CD8-positive, alpha-beta memory T cell (primary cell): ENCODE measurements at places on chromosomes 7 and 10. TPM values are rescaled to one million over a fixed set of nuclear protein-coding genes. Genes with fewer than 3 reads are reported as not detected.

- H3K4me1 ChIP-seq = no peaks in the 10 kb centered on the region
- no peaks in the 10 kb centered on the region for H3K27me3 ChIP-seq
- peak; percentile 54 for DNase-seq
- no peaks in the 10 kb centered on the region for H3K36me3 ChIP-seq
- no peak overlapping the region for H3K4me3 ChIP-seq
- no peak overlapping the region for H3K27ac ChIP-seq
These were observed 39.7 kb upstream of the TNKS2 start for GRCh38 chr10:91758303-91759146.

DNA sequence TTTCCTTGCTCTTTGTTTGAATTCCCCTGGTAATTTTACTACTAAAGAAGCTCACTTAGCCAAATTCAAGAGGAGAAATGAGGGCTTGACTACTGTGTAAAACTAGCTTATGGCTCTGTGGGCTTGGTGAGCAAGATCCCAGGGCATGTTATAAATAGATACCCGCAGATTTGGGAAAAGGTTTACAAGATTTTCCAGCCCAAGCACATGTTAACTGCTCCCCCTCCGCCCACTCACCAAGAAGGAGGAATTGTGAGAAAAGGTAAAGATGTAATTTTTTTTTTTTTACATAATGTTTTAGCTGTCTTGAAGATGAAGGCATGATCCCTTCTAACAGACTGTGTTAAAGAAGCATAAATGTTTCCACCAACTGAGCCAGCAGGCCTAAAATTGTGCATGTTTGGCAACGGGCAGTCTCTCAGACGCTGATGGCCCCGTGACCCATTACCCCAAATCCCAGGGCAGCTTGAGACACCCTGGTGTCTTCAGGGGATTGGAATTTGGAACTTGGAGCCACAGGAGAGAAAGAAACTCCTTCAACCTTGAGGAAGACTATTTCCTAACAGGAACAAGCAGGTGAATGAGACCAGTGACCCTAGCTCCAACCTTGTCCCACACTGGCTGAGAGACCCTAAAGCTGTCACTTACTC is 429.8 kb upstream of the CELF2 start:
- no peak overlapping the region for H3K27ac ChIP-seq
- no peaks in the 10 kb centered on the region for H3K27me3 ChIP-seq
- no peak overlapping the region for H3K4me3 ChIP-seq
- no peak for DNase-seq

DNA sequence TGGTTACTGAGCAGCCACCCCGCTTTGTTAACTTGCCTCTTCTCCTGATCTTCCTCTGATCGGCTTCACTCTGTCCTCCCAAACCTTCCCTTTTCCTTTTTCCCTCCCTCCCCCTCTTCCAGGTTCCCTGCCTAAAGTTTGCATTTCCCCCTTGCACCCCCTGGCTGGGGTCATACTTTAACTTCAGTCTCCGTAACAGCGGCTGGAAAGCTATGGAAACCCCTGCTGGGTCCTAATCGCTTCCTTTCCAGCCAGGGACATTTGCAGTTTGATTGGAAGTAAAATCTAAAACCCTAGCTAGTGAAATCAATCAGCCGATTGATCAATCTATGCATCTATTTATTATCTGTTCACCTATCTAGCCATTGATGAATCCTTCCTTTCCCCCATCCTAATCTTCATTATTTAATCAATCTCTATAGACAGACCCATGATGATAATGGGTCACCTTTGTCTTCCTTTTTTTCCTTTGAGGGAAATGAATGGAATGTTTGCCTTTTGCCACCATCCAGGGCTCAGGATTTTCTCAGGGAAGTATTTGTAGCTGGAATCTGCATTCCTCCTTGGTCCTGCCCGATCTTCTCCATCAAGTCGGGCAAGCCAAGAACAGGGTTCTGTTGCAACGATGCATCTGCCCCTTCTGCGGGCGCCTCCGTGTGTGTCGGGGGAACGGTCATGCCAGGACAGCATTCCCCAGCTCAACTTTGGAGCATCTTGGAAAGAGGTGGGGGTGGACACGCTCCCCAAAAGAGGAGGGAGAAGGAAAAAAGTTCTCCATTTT is 8.8 kb downstream of the GATA3 start:
- no peak for DNase-seq
- no peaks in the 10 kb centered on the region for H3K27me3 ChIP-seq
- H3K27ac ChIP-seq = no peak overlapping the region
- H3K4me1 ChIP-seq = peaks cover 85% of the 10 kb centered on the region
- peaks cover 42% of the 10 kb centered on the region for H3K36me3 ChIP-seq

DNA sequence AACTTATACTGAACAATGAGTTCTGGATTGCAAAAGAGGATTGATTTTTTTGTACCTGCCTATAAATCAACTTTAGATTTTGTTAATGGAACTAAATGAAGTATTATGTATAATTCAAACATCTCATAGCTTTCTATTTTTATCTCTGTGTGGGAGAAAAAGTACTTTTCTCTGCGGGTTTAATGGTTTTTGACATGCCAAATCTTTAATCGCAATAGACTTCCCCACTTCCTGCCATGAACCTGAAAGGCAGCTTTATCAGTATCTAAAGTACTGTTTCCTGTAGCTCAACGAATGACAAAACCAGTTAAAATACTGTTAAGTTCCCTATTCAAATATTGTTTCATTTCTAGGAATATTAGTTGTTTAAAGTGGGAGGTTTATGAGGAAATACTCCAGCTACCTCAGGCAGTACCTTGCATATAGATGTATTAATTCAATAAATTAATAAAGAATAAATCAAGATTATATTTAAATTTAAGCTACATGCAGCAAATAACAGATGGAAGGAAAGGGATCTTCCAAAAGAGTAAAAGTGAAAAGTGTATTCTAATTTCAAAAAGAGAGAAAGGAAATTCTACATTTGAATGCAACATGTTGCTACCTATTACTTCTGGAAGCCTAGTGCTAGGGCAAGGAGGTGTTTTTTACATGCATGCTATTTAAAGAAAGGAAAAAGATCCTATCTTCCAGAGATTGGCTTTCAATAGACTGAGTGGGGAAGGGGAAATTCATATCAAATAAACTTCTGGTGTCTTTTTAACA is 75.9 kb downstream of the SVOPL start:
- H3K27me3 ChIP-seq = no peaks in the 10 kb centered on the region
- DNase-seq = peak; percentile 51
- peaks cover 29% of the 10 kb centered on the region for H3K4me1 ChIP-seq

DNA sequence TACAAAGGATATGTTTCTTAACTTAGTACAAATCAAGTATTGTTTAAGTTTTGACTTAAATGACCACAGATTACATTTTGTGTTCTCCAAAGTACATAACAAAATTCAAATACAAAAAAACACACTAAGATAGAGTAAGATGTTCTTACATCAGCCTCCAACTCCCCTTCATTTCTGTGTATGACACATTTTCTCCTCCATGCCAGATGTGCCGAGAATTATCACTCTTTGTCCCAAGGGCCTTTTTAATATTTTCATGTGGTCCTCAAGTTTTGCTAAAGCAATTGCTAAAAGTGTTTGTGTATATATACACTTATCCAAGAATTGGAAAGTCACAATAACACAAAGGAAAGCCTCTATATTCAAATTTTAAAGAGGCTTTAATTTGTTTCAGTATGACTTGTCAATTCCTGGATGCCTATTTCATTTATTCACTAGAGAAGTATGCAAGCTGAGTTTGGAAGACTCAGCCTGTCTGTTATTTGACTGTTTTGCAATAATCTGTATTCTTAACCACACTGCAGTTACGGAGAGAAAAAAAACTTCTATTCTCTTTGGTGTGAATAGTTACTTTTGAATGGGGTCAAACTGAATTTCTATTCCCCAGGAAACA is 586.4 kb upstream of the SEMA3D start:
- H3K36me3 ChIP-seq = no peaks in the 10 kb centered on the region
- no peak overlapping the region for H3K27ac ChIP-seq
- no peaks in the 10 kb centered on the region for H3K4me1 ChIP-seq
- no peak overlapping the region for H3K4me3 ChIP-seq
- H3K27me3 ChIP-seq = no peaks in the 10 kb centered on the region

GRCh38 chr7:71661671-71662224 is 529.8 kb downstream of the GALNT17 start:
- no peak for DNase-seq
- H3K36me3 ChIP-seq = no peaks in the 10 kb centered on the region
- H3K4me3 ChIP-seq = no peak overlapping the region
- no peak overlapping the region for H3K27ac ChIP-seq
- H3K27me3 ChIP-seq = no peaks in the 10 kb centered on the region

Gene PRXL2A
- 8.1 TPM for total RNA-seq

DNA sequence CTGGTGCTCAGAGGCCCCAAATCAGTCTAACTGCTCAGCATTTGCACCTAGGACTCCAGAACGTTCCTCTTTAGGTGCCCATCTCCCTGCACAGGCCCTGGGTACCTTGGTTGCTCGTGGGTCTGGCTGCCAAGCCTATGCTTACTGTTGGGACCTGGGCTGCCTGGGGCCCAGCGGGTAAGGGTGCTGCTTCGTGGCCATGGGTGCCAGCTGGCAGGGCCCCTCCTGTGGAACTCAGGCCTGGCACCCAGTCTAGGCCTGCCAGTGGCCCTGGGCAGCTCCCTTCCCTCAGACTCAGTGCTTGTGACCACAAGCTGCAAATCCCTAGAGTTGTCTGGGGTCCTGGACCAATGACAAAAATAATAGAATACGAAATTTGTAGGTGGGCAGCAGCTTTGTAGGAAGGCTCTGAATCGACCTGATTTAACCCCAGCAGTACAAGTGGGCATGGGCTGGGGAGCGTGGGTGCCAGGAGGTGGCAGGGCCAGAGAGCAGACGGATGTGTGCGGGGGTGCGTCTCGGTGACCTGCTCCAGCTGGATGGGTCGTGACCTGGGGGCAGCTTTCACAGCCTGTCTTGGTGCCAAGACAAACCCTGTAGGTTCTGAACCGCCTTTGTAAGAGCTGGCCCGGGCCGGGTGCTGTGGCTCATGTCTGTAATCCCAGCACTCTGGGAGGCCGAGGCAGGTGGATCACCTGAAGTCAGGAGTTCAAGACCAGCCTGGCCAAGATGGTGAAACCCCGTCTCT is 69.7 kb downstream of the MKI67 start:
- no peak overlapping the region for H3K4me3 ChIP-seq
- peaks cover 30% of the 10 kb centered on the region for H3K36me3 ChIP-seq
- no peaks in the 10 kb centered on the region for H3K27me3 ChIP-seq
- no peak overlapping the region for H3K27ac ChIP-seq

GRCh38 chr7:137269240-137269639 is 74.3 kb downstream of the PTN start:
- no peaks in the 10 kb centered on the region for H3K4me1 ChIP-seq
- no peaks in the 10 kb centered on the region for H3K36me3 ChIP-seq
- DNase-seq = no peak
- no peaks in the 10 kb centered on the region for H3K27me3 ChIP-seq
- no peak overlapping the region for H3K4me3 ChIP-seq

GRCh38 chr10:52609626-52610240 is 162.9 kb downstream of the MBL2 start:
- no peaks in the 10 kb centered on the region for H3K36me3 ChIP-seq
- no peaks in the 10 kb centered on the region for H3K27me3 ChIP-seq
- no peaks in the 10 kb centered on the region for H3K4me1 ChIP-seq
- DNase-seq = no peak
- no peak overlapping the region for H3K4me3 ChIP-seq
- H3K27ac ChIP-seq = no peak overlapping the region

DNA sequence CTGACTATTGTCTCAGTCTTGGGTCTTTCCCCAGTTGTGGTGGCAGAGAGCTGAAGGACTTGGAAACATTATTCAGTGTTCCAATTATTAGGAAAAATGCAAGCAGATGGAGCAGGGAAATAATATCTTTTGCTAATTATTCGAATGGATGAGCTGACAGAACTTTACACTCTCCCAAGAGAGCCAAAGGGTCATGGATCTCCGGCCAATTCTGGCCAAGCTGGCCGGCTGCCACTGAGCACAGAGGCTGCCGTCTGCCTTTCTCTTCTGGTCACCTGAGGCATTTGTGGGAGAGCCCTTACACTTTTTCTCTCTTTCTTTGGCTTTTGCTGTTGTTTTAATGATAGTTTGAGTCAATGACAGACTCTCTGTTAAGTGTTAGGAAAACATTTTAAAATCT is 22.2 kb upstream of the CNTNAP2 start:
- H3K4me3 ChIP-seq = no peak overlapping the region
- H3K4me1 ChIP-seq = no peaks in the 10 kb centered on the region

- DNase-seq = no peak
- no peaks in the 10 kb centered on the region for H3K36me3 ChIP-seq
- H3K27ac ChIP-seq = peak overlapping the region; percentile 96
- H3K27me3 ChIP-seq = no peaks in the 10 kb centered on the region
- peaks cover 54% of the 10 kb centered on the region for H3K4me1 ChIP-seq
These were observed 563 bp downstream of the STAM start for GRCh38 chr10:17644485-17644943.

DNA sequence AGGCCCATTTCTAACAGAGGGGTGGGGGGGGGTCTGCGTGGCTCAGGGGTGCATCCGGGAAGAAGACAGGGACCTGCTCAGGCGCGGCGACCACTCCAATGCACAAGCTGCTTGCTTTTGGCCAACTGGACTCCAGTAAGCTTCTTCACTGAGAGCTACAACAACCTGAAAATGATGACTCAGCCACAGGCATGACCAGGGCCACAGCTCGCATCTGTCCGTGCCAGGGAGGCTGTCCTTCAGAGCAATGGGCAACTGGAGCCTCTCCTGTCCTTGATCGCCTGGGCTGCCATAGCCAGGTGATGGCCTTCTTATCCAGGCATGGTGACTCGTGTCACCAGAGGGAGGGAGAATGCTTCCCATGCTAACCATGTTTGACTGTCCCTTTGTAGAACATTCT is 81.6 kb upstream of the RNF32 start:
- no peaks in the 10 kb centered on the region for H3K36me3 ChIP-seq
- DNase-seq = no peak
- H3K4me3 ChIP-seq = no peak overlapping the region
- H3K27ac ChIP-seq = no peak overlapping the region
- H3K4me1 ChIP-seq = no peaks in the 10 kb centered on the region
- no peaks in the 10 kb centered on the region for H3K27me3 ChIP-seq

Gene UBE3C
- total RNA-seq = 82.7 TPM

DNA sequence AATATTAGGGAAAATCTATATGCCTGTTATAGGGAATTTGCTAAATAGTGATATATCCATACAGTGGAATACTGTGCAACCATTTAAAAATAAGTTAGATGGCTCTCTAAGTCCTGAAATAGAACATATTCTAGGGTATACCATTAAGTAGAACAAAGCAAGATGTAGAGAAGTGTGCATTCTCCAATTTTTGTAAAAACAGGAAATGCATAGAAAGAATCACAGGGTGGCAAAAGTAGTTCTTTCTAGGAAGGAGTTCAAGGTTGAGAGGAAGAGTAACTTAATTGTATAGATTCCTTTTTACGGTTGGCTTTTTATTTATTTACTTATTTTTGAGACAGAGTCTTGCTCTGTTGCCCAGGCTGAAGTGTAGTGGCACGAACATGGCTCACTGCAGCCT is 43.7 kb downstream of the ADD3 start:
- no peaks in the 10 kb centered on the region for H3K27me3 ChIP-seq
- no peak overlapping the region for H3K27ac ChIP-seq
- peaks cover 36% of the 10 kb centered on the region for H3K4me1 ChIP-seq
- no peak overlapping the region for H3K4me3 ChIP-seq
- H3K36me3 ChIP-seq = no peaks in the 10 kb centered on the region

GRCh38 chr10:72049472-72049871 is 38.9 kb downstream of the SPOCK2 start:
- H3K4me3 ChIP-seq = no peak overlapping the region
- no peaks in the 10 kb centered on the region for H3K27me3 ChIP-seq
- no peaks in the 10 kb centered on the region for H3K4me1 ChIP-seq
- no peak overlapping the region for H3K27ac ChIP-seq
- DNase-seq = no peak

Gene PSMA2
- total RNA-seq = 176 TPM

Gene CYP3A7
- total RNA-seq = not detected

Gene MYL10
- total RNA-seq = not detected

GRCh38 chr7:99357701-99358490 is 16.6 kb upstream of the ARPC1B start:
- H3K36me3 ChIP-seq = peaks cover 48% of the 10 kb centered on the region
- H3K4me3 ChIP-seq = no peak overlapping the region
- DNase-seq = no peak
- no peaks in the 10 kb centered on the region for H3K27me3 ChIP-seq
- no peaks in the 10 kb centered on the region for H3K4me1 ChIP-seq
